ENCODE measurements at places on chromosomes 6 and 20.
A peak's percentile ranks its signal among the peaks of the same experiment; 100 is the strongest.

GRCh38 chr20:57756213-57756612 lies 46.4 kb upstream of the PMEPA1 start:
- no peak for DNase-seq

GRCh38 chr6:132961610-132962009 lies 147.2 kb downstream of the RPS12 start:
- peak; percentile 69 for DNase-seq

GRCh38 chr6:113707194-113707593 lies 150.0 kb upstream of the MARCKS start:
- DNase-seq = no peak

DNA sequence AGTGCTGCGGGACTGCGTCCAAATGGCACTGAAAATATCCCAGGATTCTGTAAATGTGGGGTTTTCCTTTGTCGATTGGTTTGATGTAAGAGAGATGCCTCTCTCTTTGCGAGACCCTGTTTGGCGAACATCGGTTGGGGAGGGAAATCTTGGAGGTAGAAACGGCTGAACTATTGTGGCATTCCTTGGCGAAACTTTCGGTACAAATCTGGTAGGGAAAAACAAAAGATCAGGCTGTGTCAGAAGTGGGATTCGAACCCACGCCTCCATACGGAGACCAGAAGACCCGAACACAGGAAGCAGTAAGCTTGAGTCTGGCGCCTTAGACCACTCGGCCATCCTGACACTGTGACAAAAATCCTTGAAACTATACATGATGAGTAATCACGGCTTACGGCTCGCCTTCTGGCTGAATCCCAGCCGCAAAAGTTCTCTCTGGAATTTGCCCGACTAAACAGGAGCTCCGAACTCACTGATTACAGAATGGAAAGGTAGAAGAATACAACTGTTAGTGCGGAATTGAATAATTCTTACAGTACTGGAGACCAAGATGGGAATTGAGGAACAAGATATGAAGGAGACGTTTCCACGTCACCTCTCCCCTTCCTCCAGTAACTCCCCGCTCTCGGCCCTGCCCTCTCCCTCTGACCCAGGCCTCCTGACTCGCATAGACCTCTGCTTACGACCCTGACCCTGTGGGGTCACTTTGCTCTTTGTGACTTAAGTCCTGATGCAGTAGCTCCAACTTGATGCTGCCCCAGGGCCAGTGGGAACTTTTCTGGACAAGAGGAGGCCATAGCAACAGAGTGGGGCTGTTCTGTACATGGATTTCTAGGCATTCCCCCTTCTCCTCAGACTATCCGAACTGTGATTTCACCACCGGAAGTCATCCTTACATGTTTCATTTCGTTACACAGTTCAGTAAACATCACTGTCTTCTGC lies 132.8 kb upstream of the ZNF184 start:
- peak; percentile 26 for DNase-seq

GRCh38 chr6:33439956-33440648 lies 14.3 kb upstream of the ZBTB9 start:
- DNase-seq = no peak

GRCh38 chr20:33664762-33665144 lies 2.0 kb upstream of the ACTL10 start:
- DNase-seq = no peak

- peak; percentile 76 for DNase-seq
Observed at GRCh38 chr6:20001286-20001685, 164.1 kb downstream of the ID4 start.

DNA sequence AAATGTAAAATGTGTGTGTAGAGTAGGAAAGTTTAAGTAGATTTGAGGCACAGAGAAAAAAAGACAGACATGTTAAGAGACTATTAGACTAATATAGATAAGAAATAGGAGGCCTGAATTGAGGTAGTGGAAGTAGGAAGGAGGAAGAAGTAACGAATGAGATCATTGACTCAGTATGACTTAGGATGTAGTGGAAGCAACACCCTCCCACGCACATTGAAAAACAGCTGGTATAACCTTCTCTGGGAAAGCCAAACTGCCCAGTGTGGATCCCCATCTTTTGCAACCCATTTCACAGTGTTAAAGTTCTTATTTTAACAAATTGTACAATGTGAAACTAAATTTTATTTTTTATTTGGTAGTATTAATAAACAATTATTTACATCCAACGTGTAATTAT lies 89.1 kb downstream of the GRIK2 start:
- no peak for DNase-seq

DNA sequence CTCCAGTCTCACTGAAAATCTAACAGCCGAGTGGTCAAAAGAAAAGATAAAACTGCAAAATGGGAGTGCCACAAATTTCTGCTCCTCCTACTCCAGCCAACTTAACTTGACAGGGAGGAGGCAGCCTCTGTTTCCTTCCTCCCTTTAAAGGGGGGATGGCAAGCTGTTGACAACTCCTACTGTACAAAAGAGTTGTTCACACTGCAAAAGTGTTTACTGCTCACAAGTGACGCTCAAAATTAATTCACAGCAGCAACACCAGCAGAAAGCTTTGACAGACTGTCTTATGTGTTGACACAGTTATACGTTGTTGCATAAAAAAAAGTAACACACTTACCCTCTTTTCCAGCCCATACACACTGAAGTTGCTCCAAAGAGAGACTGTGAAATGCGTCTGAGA lies 169.8 kb downstream of the BACH2 start:
- DNase-seq = no peak

DNA sequence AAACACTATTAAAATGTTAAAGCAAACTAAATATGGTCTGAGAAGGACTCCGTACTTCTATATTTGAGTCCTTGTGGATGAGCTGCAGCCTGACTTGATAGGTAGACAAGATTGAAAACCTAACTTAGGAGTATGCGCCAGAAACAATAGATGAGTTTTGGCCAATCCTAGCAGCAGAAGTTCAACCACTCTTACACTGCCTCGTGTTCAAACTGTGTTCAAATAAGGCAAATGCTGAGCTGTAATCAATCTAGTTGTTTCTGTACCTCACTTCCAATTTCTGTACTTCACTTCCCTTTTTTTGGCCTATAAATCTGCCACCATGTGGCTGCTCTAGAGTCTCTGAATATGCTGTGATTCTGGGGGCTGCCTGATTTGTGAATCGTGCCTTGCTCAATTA lies 13.2 kb upstream of the SERINC1 start:
- DNase-seq = no peak

DNA sequence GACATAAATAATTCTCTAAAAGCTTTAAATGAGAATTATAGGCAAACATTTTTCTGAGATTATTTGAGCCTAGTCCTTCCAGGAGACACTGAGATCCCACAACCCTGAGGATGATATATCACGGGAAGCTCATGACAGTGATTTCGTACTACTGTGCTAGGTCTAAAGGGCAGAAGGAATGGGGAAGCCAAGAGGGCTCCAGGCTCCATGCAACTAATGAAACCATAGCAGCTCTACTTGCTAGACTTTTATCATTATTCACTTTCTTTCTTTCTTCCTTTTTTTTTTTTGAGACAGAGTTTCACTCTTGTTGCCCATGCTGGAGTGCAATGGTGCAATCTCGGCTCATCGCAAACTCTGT lies 57.3 kb upstream of the SGK1 start:
- DNase-seq = no peak

DNA sequence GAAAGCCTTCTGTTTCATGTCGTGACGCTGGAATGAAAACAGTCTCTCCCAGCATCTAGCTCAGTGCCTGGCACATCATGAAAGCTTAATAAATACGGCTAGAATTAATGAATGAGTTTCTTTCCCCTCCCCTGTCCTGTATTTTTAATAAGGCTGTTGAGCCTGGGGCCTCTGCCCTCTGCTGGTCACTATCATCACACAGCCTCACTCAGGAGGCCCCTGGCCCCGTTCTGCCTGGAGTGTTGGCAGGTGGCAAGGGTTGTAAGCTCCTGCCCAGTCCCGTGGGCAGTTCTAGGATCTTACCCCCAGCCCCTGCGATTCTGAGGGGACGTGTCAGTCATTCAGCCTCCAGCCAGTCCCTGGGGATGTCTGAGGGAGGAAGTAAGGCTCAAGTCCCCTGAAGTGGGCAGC lies 41.4 kb downstream of the PHACTR3 start:
- DNase-seq = no peak

DNA sequence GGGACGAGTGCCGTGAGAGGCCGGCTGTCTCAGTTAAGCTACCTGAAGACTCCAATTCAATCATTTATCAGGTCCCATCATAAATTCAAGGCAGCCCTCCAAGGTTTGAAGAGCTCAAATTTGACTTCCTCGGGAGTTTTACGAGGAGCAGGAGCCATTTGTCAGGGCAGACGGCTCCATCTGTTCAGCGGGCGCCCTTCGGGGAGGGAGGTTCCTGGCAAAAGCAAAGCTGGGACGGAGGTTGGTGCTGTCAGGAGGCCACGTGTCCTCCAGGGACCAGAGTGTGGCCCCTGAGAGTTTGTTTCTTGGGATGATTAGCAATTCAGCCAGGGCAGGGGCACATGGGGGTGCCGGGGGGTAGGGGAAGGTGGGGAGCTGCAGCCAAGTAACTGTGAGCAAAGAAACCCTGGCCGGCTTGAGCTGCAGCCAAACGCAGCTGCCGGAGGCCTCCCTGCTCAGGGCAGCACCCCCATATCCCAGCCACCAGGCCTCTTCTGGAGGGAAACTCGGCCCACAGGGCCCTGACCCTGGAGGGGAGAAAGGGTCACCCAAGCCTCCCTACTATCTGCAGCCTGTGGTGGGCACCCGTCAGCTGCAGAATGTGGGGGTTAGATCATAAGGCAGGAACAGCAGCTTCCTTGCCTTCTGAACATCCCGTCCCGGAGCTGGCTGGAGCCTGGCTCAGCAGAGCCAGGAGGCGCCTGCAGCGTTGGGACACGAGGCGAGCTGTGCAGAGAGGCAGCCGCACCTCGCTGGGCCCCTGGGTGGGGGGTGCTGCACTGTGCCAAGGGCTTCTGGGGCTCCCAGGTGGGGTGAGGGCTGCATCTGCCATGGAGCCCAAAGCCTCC lies 63.6 kb upstream of the GATA5 start:
- DNase-seq = no peak
